Posterior cingulate gyrus (tissue), 11 donors: ENCODE measurements at places on chromosomes 12 and 14.

GRCh38 chr12:4379405-4379804 is at the start of gene FGF23:
TSS of gene FGF23 (minus strand) at chr12:4379712. CDS start at chr12:4379582, 130 bp downstream.
- no peak for DNase-seq

DNA sequence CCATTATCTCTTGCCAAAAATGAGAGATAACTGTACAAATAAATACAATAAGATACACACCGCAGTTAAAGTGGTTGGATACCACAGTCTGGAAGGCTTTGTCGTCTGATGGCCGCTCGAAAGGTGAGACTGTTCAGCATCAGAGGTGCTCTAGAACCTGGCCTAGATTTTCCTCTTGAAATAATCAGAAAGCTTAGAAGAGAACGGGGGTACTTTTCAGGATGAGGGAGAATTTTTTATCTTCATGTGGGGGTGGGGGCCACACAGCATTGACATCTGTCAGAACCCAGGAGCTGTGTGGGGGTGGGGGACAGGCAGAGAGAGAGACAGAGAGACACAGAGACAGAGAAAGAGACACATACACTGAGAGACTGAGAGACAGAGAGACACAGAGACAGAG is 90.5 kb downstream of the GALNT9 start:
- no peak for DNase-seq

- DNase-seq, result no peak
These were observed 17.1 kb downstream of the CATSPERB start for GRCh38 chr14:91714805-91715204.

DNA sequence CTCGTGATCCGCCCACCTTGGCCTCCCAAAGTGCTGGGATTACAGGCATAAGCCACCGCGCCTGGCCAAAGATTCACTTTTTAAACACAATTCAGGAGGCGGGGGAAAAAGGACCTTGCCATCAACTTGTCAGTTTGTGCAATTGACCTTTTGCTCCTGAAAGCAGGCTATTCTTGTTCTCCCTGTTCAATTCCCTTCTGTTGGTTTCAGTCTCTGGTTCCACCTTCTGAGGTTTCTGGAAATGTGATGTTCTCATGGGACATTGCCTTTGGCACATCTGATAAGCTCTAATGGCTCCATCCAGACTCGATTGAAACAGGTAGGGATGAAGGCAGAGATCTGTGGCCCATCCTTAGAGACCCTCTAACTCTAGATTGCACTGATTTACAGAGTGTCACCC is 17.9 kb upstream of the CCDC85C start:
- no peak for DNase-seq

- DNase-seq, result no peak
These were observed 456.7 kb upstream of the SEL1L start for GRCh38 chr14:81990312-81990761.

GRCh38 chr14:75821831-75822521 is 159.8 kb downstream of the TGFB3 start:
- DNase-seq, result no peak

DNA sequence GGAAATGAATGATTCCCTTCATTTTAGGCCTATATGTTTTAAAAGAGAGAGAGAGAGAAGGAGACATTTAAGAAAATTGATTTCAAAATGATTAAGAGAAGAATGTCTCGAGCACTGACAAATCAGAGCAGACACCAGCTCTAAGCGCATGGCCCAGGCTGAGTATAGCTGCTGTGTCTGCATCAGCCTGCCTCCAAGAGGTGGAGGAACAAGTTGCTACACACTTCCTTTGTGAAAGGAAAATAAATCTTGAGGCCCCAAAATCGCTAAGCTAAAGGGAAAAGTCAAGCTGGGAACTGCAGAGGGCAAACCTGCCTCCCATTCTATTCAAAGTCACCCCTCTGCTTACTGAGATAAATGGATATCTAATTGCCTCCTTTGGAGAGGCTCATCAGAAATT is 728.7 kb upstream of the TMEM132C start:
- DNase-seq, result no peak

DNA sequence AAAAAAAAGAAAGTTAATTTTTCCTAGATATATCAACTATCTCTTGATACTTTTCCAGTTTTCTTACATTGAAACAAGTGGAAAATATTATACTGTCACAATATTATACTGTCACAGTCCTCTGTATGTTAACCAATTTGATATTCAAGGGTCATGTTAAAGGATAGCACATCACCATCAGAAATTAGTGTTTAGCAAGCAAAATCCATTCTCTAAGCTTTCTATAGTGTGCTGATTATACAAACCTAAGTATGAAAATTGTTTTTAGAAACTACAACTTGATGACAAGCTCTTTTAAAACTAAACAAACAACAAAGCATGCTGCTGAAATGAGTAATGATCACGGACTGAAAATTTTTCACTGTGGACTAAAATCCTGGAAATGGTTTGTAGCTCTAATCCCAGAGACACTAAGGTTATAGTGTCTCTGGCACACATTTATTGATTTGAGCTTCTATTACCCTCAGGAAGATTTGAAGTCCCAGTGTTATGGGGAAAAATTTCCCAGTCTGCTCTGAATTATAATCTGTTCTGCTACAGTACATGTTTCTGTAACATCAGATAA is 9.7 kb downstream of the SPTSSA start:
- DNase-seq, result no peak

GRCh38 chr12:117040496-117040895 is 58.7 kb downstream of the TESC start:
- no peak for DNase-seq

DNA sequence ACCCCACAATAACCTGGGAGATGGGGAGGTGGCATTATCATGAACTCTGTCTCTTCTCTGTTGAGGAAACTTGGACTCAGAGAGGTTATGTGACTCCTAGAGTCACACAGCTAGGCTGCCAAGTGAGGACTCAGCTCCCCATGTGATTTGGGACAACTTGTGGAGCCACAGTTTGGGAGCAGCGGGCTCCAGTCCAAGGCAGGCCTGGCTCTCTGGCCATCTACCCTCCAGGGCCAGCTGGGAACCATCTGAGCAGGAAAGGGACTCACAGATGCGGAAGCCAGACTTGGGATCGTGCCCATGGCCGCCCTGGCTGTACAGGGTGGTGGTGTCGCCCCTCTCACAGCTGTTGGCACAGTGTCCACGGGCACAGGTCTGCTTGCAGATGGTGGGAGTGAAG is 59.1 kb downstream of the ISCA2 start:
- DNase-seq, result no peak

DNA sequence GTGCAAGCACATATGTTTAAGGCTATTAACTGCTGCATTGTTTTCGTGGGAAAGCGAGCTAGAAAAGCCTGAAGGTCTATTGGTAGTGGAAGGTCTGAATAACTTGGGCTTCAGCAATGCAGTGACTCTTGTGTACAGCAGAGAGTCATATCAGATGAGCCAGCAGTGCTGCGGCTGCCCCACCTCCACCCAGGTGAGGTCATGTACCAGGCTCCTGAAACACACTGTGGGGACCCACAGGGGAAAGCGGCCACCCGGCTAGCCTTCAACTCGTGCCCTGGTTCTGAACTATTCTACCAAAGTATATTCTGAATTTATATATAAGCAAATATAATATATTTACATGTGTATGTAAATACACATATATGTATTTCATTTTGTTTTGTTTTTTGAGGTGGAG is 12.7 kb upstream of the RAN start:
- DNase-seq, result no peak

DNA sequence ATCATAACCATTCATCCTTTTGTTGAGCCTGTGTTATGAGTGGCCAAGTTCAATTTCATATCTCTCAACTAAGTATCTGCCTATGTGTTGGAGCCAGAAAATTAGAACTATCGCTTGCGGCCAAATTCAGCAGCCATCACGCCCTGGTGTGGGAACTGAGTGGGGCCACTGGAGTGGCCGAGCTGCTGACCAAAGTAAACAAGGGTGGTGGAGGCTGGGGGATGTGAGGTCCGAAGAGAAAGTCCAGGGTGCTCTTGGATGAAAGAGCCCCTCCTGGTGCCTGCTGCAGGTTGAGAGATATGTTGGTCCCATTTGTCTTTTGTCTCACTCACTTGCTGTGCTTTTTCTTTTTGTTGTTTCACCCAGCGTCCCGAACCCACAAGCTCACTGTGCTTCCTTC is 14.9 kb downstream of the ADGRD1 start:
- no peak for DNase-seq

GRCh38 chr14:84074626-84075025 is 1455.3 kb upstream of the FLRT2 start:
- no peak for DNase-seq

DNA sequence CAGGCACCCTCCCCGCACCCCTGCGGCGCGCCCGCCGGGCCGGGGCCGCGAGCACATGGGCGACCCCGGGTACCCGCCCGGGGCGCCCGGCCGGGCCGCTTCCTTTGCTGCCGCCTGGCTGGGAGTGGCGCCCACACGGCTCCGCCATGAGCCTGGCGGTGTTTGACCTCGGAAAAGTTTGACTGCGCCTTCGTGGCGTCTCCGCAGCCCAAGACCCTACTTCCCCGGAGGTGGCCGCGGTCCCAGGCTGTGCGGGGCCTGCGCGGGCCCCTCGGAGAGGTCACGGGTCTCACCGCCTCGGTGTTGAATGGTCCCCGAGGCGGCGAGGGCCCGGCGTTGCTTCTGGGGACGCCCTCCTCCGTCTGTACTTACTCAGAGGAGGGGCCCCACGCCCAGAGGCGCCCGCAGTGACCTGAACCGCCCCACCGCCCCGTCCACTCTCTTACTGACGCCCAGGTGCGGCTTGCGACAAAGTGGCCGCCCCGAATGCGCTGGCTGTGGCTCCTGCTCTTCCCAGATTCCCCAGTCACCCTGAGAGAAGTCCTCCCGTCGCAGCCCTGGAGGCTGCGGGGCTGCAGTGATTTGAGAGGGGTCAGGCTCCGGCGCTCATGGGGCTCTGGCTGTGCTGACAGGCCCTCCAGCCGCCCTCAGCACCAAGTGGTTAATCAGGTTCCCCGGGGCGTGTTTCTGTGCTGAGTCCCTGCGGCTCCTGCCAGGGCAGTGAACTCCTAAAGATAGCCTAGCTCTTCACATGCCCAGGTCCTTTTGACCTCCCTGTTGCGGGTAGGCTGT is 5.8 kb downstream of the KMT5A start:
- peak; percentile 76 for DNase-seq

DNA sequence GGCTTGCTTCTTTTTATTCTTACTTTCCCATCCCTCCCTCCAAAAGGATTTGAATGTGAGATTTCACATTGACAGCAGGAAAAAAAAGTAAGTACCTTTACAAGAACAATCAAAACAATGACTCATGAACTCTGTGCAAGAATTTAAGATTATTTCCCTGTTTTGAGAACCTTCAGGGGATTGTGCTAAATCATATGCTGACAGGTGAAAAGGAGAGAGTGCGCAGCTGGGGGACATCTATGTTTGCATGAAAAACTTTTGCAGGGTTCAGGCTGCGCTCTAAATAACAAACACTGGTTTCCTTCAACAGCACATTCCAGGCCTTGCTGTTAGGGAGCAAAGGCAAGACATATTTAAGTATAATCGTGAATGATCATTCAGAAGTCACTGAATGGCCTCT is 27.3 kb downstream of the RERG start:
- no peak for DNase-seq

GRCh38 chr12:68673788-68674187 is 13.0 kb upstream of the NUP107 start:
- DNase-seq, result no peak
